T1000 (cell line): ENCODE measurements at places on chromosomes 1 and 21.

DNA sequence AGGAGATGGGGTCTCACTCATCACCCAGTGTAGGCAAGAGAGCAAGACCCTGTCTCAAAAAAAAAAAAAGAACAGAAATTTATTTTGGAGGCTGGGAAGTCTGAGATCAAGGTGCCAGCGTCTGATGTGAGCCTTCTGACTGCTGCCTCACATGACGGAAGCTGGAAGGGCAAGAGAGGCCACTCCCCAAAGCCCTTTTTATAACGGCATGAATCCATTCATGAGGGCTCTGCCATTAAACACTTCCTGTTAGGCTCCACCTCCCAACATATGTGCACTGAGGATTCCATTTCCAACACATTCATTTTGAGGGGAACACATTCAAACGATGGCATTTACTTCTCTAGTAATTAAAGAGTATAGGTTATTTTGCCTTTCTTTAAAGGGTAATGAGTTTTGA is 50.9 kb upstream of the C1orf198 start:
- DNase-seq: no peak

DNA sequence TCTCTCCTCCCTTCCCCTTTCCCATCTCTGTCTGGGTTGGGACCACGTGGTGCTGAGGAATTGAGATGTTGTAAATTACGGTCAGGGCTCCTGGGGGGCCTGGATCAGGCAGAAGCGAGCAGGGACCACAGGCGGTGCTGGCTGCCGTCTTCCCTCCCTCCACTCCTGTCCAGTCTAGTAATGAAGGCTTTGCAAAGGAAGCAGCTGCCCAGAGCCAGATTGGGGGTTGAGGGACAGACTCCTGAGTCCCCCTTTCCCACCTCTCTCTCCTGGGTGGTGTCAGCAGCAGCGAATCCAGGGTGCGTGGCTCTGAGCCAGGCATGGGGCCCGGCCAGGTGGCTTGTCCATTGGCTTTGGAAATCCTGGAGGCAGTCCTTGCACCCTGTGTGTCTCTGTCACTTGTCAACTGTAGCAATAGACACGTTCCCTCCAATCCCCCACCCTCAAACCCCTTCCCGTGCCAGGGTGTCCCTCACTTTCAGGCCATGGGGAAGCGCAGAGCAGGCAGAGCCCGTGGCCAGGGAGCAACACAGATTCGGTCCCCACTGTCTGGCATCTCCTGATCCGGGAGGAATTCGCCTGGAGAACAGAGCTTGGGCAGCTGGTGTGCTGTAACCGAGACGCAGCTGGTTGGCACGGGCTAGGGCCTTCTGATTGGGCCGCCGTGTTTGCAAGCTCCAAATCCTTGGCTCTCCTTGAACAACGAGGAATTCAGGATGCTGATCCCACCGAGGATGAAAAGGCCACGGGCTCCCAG is 64.8 kb upstream of the WNT4 start:
- no peak for DNase-seq

DNA sequence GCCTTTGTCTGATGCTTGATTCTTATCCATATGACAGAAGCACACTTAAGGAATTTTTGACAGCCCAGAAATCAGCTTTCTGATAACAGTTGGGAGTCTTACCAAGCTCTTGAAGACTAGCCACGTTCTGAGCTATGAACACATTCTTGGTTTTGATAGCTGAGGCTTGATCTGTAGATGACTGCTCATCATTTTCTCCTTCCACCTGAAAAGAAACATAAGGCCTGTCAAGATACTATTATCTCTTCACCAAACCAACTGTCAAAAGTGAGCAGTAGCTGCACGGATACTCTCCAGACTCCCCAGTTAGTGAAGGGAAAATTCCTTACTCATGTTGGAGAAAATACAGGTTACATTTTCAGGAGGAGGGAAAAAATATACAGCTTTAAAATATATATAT is 12.2 kb downstream of the UBR4 start:
- DNase-seq: no peak

DNA sequence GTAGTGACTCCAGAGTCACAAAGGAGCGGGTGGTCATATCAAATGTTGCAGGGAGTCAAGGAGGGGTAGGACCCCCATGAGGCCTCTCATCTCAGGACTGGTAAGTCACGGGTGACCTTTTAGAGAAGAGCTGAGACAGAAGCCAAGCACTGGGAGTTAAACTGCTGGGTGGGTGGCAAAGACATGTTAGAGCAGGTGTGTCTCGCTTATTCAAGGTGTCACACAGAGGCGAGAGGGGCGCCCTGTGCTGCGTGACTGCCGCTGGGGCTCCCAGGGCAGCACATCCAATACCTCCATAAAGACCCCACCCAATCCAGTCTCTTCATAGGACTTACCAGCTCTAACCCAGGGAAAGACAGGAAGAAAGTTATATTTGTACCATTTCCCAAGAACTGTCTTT is 15.2 kb downstream of the CASQ2 start:
- no peak for DNase-seq

DNA sequence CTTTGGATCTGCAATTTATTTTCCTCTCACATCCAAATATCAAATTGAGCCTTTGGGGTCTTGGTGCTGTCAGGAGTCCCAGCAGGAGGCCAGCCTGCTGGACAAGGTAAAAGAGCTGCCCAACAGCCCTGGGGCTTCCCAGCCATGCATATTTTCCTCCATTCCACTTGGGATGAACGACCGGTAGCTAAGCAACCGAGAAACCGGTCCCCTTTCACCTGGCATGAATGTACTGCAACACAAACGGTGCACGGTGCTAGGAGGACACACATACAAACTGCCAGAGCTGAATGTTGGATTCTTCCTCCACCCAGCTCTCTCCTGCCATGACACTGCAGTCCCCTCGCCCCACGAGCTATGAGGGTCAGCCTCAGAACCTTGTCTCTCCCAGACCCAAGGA is 42.7 kb downstream of the BCAR3 start:
- no peak for DNase-seq

DNA sequence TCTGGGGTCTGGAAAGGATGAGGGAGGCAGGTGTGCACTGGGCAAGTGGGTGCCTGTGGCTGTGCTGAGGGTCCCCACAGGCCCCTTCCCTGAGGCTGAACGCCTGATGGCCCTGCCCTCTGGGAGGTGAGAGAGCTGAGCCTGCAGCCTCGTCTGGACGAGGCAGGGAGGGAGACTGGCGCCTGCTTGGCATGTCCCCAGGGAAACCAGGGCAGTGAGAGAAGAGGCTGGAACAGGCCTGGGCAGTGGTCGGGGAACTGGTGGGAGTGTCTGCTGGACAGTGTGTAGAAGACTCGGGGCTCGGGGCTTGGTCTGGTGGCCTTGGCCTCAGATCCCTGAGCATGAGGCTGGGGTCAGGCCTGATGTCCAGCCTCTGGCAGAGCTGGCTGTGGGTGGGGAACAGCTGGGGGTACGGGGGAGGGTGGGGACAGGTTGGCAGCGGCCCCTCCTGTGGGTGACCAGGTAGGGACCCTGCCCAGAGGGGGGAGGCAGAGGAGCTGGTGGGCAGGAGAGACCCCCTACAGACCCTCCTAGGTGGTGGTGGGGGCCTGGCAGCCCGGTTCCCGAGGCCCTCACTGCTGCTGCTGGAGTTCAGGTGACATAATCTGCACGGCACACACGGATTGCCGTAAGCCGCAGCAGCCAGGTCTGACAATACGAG is 30.8 kb upstream of the PLCH2 start:
- DNase-seq: no peak

DNA sequence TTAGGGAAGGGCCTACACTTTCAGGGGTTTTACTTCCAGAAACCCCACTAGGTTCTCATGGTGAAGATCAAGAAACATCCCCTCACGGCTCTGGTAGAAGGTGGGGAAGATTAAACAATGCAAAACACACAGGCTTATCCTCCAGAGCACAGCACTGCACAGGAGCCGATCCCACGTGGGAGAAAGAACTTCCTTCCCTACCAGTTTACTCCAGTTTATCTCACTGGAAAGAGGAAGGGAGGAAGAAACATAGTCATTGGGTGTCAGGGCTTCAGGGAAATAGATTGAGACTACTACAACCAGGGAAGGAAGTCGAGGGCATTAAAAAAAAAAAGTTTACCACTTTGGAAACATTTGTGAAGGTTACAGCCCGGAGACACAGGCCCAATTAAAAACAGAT is 164.4 kb downstream of the NTPCR start:
- DNase-seq: no peak

DNA sequence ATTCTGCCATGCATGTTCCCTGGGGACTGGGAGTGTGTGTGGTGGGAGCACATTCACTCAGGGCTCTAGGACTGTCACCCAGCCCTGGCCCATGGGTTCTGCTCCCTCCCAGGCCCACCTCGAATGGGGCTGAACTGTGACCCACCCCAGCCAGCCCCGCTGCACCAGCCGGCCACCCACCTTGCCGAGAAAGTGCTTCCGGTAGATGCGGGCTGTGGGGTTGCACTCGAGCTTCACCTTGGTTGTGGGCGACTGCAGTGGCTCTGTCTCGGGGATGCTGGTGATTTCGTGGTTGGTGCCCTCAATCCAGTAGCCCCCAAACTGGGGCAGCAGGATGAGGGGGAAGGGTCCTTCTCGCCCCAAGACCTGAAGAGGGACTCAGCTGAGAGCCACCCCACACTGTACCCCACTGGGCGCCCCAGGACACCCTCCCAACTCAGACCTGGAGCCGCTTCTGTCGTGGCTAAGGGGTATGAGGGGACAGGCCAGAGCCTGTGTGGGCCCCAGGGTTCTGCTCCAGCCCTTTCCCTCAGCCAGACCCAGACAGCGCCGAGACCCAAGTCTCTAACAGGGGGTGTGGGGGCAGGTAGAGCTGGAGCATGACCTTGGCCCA is 51.9 kb downstream of the RAP1GAP start:
- DNase-seq: no peak

GRCh38 chr1:9187004-9187403 is 47.6 kb upstream of the H6PD start:
- no peak for DNase-seq

DNA sequence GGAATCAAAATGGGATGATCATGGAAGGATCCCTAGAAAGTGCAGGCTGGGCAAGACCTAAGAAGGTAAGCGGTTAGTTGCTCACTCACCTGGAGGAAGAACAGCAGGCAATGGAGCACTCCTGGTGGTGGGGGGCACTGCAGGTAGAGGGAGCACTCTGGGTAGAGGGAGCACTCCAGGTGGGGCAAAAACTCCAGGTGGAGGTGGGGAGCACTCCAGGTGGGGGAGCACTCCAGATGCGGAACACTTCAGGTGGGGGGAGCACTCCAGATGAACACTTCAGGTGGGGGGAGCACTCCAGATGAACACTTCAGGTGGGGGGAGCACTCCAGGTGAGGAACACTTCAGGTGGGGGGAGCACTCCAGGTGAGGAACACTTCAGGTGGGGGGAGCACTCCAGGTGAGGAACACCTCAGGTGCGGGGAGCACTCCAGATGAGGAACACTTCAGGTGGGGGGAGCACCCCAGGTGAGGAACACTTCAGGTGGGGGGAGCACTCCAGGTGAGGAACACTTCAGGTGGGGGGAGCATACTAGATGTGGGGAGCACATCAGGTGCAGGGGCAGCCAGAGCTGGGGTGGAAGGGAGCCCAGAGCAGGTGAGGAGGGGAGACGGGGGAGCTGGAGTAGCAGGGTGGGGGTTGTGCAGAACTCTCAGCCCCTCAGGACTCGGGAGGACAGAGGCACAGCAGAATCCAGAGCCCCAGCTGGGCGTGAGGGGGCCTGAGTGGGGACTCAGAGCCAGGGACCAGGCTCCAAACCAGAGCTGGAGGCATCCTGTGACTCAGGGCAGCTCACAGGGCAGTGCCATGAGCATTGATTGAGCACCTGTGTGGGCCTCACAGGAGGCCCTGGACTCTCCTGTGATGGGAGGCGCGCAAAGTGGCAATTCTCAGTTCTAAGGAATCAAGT is 37.7 kb upstream of the COL6A1 start:
- DNase-seq: no peak

DNA sequence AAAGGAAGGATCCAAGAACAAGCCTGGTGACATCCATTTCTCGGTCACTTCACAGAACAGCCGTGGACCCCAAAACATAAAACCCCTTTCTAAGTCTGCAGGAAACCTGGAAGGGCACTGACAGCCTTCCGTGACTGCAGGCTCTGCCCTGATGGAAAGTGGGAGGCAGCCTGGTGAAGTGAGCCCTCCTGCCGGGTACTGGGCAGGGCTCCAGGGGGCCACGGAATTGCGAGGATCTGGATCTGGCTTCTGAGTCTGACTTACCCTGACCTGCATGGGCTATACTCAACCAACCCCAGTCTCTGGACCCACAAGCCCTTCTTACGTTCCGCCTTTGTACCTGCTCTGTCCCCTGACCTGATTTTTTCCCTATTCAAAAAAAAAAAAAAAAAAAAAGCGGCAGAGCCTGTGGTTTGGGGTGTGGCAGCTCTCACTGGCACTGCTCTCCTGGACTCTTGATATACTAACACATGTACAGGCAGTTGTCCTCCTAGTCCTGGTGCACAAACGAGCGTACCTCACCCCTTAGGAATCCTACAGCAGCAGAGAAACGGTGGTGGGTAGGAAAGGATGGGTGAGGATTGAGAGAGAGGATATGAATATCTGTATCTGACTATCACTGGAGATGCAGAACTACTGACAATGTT is 82.9 kb downstream of the BEND5 start:
- DNase-seq: no peak

DNA sequence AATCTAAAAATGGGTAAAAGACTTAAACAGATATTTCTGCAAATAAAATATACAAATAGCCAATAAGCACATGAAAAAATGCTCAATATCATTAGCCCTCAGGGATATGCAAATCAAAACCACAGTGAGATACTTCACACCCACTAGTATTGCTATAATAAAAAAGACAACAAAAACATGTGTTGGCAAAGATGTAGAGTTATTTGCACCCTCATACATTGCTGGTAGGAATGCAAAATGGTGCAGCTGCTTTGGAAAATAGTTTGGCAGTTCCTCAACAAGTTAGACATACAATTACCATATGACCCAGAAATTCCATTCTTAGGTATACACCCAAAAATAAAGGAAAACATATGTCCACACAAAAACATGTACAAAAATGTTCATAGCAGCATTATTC is 30.2 kb downstream of the ZZZ3 start:
- DNase-seq: no peak

GRCh38 chr1:94634977-94635416 is 93.4 kb upstream of the F3 start:
- DNase-seq: no peak

- no peak for DNase-seq
These were observed 2.2 kb upstream of the FALEC start for GRCh38 chr1:150513351-150513791.

DNA sequence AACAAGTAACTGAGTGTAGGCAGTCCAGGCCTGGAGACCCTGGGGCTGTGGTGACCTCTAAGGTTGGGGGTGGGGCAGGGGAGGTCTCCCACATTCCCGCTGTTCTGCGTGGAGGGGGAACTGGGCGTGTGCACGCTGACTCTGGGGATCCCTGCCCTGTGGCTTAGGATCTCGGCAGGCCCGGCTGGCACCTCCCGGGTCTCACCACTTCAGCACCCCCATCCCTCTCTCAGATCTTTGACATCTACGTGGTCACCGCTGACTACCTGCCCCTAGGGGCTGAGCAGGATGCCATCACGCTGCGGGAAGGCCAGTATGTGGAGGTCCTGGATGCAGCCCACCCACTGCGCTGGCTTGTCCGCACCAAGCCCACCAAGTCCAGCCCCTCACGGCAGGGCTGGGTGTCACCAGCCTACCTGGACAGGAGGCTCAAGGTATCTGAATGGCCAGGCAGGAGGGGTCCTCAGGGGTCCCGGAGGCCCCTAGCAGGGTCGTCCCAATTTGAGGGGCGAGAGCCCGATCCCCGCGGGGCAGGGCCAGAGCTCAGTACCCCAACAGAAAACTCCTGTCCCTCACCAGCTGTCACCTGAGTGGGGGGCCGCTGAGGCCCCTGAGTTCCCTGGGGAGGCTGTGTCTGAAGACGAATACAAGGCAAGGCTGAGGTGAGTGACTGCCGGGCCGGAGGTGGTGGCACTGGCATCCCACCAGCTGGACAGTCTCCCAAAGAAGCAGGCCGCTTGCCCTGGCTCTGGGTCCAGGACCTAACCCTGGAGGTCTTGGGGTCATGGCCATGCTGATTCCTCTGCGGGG is 68.7 kb downstream of the TRIM11 start:
- no peak for DNase-seq
